NCI-H446 treated with DMSO at 0.1 percent for 48 hours (cell line): ENCODE measurements at places on chromosomes 4 and X.

DNA sequence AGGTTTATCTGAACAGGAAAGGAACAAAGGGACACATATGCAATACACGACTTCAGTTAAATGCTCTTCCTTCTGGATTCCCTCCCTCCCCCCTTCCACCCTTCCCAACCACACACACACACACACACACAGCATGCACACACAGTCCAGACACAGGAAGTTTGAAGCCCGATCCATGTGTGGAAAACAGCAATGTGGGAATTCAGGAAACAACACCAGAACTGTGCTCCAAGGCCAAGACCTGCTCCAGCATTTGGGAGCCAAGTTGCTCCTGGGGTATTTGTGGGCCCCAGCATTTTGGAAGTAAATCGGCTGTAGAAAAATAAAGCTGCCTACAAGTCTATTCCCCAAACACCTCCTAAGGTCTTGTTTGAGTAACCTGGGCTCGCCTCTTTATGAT, 5.6 kb upstream of the AMOT start:
- DNase-seq: no peak

DNA sequence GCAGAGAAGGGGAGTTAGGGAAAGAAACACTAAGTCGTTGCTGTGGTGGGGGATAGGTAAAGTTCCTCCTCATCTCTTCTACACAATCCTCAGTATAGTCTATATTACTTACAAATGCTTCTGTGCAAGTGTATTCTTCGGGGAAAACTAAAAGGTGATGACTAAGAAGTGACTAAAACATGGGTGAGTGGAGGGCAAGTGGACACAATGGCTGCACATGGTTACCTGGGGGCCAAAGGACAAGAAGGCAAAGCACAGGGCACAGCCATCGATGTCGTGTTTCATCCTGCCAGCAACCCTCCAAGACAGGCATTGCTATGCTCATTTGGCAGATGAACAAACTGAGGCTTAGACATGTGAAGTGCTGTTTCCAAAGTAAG, 35.5 kb upstream of the CCKAR start:
- no peak for DNase-seq

- DNase-seq: no peak
Measured at GRCh38 chr4:123506011-123506695, 109.6 kb downstream of the SPRY1 start.

DNA sequence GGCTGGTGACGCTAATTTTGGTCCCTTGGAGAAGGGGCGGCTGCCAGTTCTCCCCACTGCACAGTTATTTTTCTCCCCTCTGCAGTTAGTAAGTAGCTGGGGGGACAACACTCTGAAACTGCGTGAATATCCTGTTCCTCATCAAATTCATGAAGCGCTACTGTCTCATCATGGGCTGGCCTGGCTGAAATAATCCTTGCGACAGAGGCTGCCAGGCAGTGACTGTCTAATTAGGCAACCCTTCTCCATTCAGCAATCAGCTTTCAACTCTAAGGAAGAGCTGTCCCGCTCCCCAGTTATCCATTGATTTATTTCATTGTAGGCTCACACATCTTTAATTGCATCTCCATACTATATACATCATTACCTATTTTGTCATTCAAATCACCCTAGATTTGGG, 8.2 kb downstream of the SH3TC1 start:
- no peak for DNase-seq

GRCh38 chr4:124390861-124391260, 321.7 kb downstream of the ANKRD50 start:
- no peak for DNase-seq

DNA sequence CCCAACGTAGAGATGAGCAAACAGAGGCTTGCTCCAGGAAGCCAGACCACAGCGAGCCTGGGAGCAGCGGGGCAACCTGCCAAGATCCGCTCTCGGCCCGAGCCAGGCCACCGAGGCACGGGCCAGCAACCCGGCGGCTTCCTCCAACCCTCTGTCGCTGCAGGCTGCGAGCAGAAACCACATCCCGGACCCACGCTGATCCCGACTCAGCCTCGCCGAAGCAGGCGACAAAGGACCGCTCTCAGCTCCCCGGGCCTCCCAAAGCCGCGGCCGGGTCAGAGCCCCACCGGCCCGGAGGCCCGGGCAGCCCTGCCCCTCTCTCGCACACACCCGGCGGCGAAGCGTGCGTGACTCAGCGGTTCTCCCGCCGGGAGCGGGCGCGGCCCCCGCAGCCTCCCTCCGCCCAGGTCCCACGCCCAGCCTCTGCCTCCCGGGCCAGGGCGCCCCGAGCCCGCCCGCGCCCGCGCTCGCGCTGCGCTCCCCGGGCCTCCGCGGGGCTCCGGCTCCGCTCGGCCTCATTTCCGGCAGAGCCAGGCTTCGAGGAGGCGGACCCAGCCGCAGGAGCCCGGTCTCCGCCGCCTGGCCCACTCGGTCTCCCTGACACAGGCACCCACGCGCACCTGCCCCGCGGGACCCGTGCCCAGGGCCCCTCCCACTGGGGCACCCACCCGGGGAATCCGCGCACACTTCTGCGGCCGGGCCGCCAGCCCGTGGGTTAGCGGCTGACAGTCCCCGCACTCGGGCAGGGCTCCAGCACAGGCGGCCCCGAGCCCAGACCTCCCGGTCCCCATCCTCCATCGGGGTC, 1.7 kb downstream of the PPP2R2C start:
- no peak for DNase-seq

DNA sequence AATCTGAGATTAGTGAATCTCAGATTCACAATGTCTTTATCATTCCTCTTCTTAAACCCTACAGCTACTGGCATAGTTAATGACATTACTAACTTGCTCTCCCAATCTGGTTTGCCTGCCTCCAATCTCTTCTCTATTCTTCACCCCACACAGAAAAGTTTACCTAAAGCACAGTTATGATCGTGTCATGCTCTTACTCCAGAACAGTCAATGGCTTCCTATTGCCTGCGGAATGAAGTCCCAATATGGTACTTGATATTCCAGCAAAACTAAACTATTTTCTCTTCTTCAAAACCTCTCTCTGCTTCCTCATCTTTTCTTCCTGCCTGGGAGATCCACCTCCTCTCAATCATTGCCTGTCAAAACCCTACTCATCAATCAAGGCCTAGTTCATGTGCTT, 3.4 kb upstream of the PRPS1 start:
- DNase-seq: no peak

GRCh38 chr4:158461336-158461735, 60.3 kb upstream of the RXFP1 start:
- DNase-seq: no peak

- DNase-seq: no peak
Measured at GRCh38 chrX:17488036-17488435, 113.0 kb downstream of the NHS start.

GRCh38 chr4:95102162-95102790, 344.5 kb downstream of the BMPR1B start:
- no peak for DNase-seq

DNA sequence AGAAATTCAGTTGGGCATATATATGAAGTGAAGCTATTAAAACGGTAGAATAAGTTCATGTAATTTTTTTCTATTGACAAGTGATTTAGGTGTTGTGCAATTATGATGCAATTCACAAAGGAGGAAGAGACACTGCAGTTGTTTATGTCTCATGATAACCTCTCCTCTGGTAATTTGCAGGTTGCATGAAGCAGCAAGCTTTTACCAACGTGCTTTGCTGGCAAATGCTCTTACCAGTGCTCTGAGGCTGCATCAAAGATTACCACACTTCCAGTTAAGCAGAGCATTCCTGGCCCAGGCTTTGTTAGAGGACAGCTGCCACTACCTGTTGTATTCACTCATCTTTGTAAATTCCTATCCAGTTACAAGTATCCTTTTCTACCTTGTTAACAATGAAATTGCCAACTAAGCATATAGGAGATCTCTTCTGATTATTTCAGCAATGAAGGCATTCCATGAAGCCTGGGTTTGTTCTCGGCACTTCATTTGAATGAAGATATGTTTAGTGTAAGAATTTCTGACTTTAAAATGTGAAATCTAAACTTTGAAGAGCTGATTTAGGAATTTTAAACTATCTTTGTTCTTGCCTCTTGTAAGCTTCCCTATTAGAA, 3.9 kb downstream of the TMEM33 start:
- DNase-seq: no peak

DNA sequence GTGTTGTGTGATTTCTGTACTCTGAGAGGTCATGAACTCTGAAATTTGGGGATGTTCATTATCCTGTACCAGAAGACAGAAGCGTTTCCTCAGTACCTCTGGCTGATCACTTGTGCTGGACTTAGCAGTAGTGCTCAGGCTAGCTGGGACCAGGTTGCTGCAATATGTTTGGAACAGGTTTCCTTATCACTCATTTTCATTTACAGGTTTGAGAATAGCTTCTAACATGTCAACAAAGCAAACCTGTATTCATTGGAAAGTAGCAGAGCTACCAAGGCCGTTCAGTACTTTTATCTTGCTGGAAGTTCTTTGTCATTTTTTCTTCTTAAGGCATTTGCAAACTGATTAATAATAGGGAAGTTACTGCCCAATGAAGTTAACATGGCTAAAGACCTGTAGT, 242.9 kb upstream of the ANKRD50 start:
- DNase-seq: no peak

GRCh38 chr4:8834681-8835220, 36.9 kb downstream of the HMX1 start:
- DNase-seq: no peak

DNA sequence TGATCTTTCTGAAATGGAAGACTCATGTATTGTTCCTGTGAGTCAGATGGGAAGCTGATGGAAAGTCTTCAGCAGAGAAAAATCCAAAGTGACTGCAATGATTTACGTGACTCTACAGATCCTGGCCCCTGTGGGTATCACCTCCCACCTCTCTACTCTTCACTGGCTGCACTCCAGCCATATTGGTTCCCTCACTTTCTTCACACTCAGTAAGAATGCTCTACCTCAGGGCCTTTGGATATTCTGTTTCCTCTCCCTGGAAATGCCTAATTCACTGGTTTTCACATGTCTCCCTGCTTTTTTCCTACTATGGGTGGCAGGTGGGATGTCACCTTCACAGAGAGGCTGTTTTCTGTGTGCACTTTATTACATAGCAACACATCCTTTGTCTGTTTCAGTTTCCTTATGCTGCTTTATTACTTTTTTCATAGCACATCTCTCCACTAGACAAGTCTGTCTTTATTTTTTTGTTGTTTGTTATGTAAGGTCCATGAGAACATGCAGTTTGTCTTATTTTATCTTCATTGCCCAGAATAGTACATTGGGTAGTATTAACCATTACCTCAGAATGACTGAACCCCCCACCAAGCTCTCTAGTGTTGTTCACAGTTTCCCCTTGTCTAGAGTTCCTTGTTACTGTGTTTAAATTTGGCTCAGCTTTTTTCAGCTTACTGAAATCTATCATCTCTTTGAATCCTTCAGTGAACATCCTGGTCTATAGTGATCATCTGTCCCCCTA, 57.6 kb upstream of the CLNK start:
- DNase-seq: no peak

DNA sequence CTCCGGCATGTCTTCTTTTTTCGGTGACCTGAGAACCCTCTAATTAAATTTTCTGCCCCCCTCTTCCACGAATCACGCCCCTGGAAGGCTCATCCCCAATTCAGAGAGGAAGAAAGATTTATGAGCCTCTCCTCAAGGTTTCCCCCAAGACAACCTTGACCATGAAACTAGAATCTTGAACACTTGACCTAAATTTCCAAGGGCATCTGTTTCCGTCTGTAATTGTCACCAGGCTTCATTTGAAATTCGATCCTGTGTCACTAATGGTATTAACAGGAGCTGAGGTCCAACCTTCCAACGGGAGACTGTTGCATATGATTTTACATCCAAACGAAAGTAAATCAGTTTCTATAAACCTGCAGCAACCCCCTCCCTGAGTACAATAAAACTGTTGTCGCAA, 139.9 kb upstream of the ZIC3 start:
- DNase-seq: no peak

DNA sequence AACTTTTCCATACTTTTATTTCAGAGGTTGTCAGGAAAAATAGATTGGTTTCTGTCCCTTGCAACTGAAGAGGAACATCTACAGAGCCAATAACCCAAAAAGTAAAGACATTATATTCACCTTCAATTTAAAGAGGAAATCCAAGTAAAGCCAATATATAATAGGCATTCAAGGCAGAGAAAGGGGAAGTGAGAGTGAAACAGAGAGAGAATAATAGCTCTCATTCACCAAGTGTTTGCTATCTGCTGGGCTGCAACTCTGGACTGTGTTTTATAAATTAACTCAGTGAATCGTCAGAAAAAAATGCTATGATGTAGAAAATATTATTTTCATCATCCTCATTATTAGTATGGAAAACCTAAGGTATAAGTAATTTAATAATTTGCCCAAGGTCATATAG, 448.5 kb downstream of the TRAM1L1 start:
- DNase-seq: no peak

GRCh38 chr4:1255699-1256098, 6.8 kb upstream of the CTBP1 start:
- no peak for DNase-seq
